ENCODE measurements at places on chromosomes 7 and 10. TPM values are rescaled to one million over a fixed set of nuclear protein-coding genes. Genes with fewer than 3 reads are reported as not detected.

GTF2IRD1 gene
- total RNA-seq = 24.0 TPM

HOXA4 gene
- total RNA-seq = 1.4 TPM

OR2A1 gene
- not detected for total RNA-seq

EBLN1 gene
- 1.8 TPM for total RNA-seq

WIPF3 gene
- 3.0 TPM for total RNA-seq

DNA sequence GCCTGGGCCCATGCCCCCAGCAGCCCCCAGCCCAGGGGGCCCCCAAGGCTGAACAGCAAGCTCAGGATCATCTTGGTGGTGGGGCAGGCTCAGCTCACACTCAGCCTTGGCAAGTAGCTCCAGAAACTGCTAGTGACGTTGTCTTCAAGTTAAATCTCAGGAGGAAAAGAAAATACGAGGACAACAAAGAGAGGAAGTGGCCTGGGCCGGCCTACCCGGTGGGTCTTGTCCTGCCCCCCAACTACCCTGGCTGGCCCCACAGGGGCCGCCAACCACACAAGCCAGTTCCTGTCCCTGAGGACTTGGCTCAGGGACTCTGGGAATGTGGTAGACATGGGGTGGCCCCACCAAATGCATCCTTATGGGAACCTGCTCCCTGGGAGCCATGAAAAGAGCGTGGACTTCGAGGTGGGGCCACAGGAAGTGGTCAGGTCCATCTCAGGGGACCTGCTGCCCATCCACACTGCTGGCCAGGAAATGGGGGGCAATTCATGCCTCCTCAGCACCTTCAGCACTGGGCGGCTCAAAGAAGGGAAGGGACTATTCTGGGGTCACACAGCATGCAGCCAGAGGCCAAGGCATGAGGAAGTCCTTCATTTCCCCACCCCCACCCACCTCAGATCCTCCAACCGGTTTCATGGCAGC lies at the start of gene MMRN2:
TSS of gene MMRN2 (minus strand) at position 145 of the 645 bp plus-strand sequence. CDS start at position 71, 74 bp downstream.
- H3K36me3 ChIP-seq = no peaks in the 10 kb centered on the region
- H3K4me1 ChIP-seq = no peaks in the 10 kb centered on the region
- DNase-seq = no peak
- peak within 1 kb of the TSS; percentile 0 for H3K4me3 ChIP-seq
- peak within 1 kb of the TSS; percentile 31 for H3K27ac ChIP-seq
- H3K27me3 ChIP-seq = no peaks in the 10 kb centered on the region

DNA sequence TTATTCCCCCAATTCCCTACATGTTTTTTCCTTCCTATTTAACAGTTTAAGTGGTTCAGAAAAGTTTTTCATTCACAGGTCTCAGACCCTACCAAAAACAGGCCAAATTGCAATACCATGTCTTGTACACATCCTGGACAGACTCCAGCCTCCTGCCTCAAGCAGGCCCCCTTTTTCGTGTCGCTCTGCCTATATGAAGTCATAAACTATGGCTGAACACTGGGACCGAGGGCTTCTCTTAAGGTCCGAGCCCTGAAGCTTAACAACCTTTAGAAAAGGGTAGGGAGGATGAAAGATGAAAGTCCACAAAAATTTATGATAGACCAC lies 1.4 kb downstream of the FBXW4 start:
- peak overlapping the region; percentile 99 for H3K27ac ChIP-seq
- H3K36me3 ChIP-seq = no peaks in the 10 kb centered on the region
- peaks cover 10% of the 10 kb centered on the region for H3K4me1 ChIP-seq
- H3K4me3 ChIP-seq = peak overlapping the region; percentile 87
- H3K27me3 ChIP-seq = no peaks in the 10 kb centered on the region
- peak; percentile 8 for DNase-seq

GRCh38 chr10:80730522-80730921 lies 192.8 kb downstream of the SH2D4B start:
- H3K27me3 ChIP-seq = no peaks in the 10 kb centered on the region
- no peak for DNase-seq
- no peaks in the 10 kb centered on the region for H3K36me3 ChIP-seq
- H3K4me3 ChIP-seq = no peak overlapping the region

DNA sequence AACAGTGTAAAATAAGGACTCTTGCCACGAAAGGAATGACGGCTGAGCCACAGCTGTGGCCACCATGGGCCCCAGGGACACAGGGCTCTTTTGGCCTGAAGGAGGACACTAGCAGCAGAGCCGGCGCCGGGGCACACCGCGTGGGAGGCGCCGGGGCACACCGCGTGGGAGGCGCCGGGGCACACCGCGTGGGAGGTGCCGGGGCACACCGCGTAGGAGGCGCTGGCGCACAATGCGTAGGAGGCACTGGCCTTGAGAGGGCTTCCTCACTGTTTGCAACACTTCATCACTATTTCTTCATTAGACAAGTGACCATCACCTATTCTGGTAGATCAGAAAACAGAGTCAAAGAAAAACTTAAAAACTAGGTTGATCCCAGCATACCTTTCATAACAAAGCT lies 23.4 kb downstream of the ESYT2 start:
- H3K4me3 ChIP-seq = no peak overlapping the region
- H3K4me1 ChIP-seq = no peaks in the 10 kb centered on the region
- H3K27me3 ChIP-seq = no peaks in the 10 kb centered on the region
- DNase-seq = no peak
- H3K27ac ChIP-seq = no peak overlapping the region

- peaks cover 3% of the 10 kb centered on the region for H3K4me1 ChIP-seq
- no peak overlapping the region for H3K4me3 ChIP-seq
- no peaks in the 10 kb centered on the region for H3K36me3 ChIP-seq
- no peak for DNase-seq
- H3K27me3 ChIP-seq = no peaks in the 10 kb centered on the region
Measured at GRCh38 chr10:71635251-71635866, 84.2 kb downstream of the C10orf105 start.

DNA sequence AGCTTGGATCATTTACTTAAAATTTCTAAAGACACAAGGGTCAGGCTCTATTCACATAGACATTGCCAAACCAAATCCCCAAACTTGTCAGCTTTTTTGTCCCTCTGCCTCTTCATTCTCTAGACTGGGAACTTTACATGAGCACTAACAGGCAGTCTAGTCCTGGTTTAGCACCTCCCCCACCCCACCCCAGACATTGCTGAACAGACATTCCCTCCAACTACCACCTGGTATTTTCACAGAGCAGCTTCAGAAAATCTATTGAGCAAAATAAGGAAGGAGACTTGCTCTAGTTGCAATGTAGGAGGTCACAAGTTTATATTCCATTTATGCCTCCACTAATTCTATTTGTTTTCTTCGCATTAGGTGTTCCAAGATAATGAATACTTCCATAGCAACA lies 56.8 kb upstream of the AASS start:
- H3K36me3 ChIP-seq = no peaks in the 10 kb centered on the region
- no peaks in the 10 kb centered on the region for H3K4me1 ChIP-seq
- no peak overlapping the region for H3K27ac ChIP-seq
- H3K27me3 ChIP-seq = no peaks in the 10 kb centered on the region

DNA sequence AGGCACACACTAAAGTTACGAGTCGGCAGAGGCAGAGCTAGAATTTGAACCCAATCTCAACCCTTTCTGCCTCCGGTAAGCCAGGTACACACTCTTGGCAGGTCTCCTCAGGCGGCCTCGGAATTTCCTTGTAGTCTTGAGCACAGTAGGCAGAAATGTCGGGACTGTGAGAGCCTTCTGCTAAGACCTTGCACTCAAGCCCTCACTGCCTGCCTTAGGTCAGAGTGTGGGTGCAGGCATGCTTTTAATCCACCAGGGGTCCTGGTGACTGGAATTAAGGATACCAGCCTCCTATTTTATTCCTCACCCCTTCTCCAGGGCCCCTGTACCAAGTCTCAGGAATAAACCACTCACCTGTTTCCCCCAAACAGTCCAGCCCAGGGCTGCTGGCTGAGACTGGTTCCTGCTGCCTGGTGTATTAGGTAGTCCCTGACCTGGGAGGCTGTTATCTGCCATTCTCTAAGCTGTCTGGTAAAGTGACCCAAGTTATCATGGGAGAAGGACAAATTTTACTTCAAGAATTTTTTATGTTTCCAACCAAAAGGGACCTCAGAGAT lies 855 bp downstream of the ATP6V1F start:
- H3K36me3 ChIP-seq = no peaks in the 10 kb centered on the region
- peak overlapping the region; percentile 76 for H3K4me3 ChIP-seq
- DNase-seq = peak; percentile 33
- peaks cover 7% of the 10 kb centered on the region for H3K4me1 ChIP-seq

GRCh38 chr10:44168478-44168877 lies 216.4 kb downstream of the CXCL12 start:
- H3K27me3 ChIP-seq = no peaks in the 10 kb centered on the region
- no peak overlapping the region for H3K4me3 ChIP-seq
- DNase-seq = no peak
- H3K4me1 ChIP-seq = no peaks in the 10 kb centered on the region

GRCh38 chr10:70656489-70656888 lies 15.8 kb upstream of the ADAMTS14 start:
- H3K4me1 ChIP-seq = no peaks in the 10 kb centered on the region
- no peaks in the 10 kb centered on the region for H3K36me3 ChIP-seq
- DNase-seq = no peak
- no peak overlapping the region for H3K4me3 ChIP-seq
- peaks cover 3% of the 10 kb centered on the region for H3K27me3 ChIP-seq

GRCh38 chr7:55641273-55641691 lies 69.0 kb upstream of the VOPP1 start:
- no peaks in the 10 kb centered on the region for H3K27me3 ChIP-seq
- peak; percentile 66 for DNase-seq
- no peak overlapping the region for H3K4me3 ChIP-seq
- no peaks in the 10 kb centered on the region for H3K4me1 ChIP-seq
- H3K36me3 ChIP-seq = no peaks in the 10 kb centered on the region

- no peaks in the 10 kb centered on the region for H3K36me3 ChIP-seq
- H3K27me3 ChIP-seq = no peaks in the 10 kb centered on the region
- no peak overlapping the region for H3K27ac ChIP-seq
- H3K4me3 ChIP-seq = no peak overlapping the region
- no peak for DNase-seq
- no peaks in the 10 kb centered on the region for H3K4me1 ChIP-seq
Measured at GRCh38 chr7:154853727-154854095, 149.2 kb downstream of the PAXIP1 start.

DNA sequence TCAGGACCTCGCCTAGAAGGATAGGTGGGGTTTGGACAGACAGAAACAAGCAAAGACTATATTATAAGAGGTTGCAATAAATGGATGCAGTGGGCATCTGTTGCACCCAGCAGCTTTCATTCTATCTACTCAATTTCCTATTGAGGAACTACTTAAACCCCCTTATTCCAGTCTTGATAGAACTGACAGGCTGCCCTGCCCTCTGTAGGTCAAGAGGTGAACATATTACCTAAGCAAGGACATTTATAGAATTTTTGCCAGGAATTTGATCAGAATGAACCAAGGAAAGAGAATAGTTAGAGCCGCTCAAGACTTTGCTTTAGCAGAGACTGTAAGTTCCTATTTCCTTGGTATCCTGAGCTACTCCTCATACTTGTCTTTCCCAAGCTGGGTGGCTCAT lies 9.5 kb downstream of the VTI1A start:
- H3K27ac ChIP-seq = no peak overlapping the region
- no peaks in the 10 kb centered on the region for H3K27me3 ChIP-seq
- no peaks in the 10 kb centered on the region for H3K36me3 ChIP-seq
- H3K4me1 ChIP-seq = no peaks in the 10 kb centered on the region
- H3K4me3 ChIP-seq = no peak overlapping the region

DNA sequence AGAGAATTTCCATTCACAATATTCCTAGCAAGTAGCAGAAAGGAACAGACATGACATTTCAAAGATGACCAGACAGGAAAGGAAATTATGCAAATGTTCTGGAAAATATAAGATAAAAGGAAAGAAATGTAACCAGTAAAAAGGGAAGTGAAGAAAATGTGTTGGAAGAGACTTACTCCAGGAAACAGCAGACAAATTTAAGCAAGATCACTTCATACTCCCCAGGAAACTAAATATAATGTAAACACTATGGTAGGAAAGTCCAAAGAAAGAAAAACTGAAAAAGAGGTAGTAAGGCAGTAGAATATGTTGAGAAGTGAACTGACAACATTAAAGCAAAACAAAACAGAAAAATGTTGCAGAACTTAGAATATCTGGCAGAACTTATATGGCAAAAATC lies 6.4 kb upstream of the ST8SIA6 start:
- H3K4me1 ChIP-seq = no peaks in the 10 kb centered on the region
- no peak for DNase-seq
- H3K36me3 ChIP-seq = no peaks in the 10 kb centered on the region
- no peak overlapping the region for H3K27ac ChIP-seq
- no peak overlapping the region for H3K4me3 ChIP-seq

DNA sequence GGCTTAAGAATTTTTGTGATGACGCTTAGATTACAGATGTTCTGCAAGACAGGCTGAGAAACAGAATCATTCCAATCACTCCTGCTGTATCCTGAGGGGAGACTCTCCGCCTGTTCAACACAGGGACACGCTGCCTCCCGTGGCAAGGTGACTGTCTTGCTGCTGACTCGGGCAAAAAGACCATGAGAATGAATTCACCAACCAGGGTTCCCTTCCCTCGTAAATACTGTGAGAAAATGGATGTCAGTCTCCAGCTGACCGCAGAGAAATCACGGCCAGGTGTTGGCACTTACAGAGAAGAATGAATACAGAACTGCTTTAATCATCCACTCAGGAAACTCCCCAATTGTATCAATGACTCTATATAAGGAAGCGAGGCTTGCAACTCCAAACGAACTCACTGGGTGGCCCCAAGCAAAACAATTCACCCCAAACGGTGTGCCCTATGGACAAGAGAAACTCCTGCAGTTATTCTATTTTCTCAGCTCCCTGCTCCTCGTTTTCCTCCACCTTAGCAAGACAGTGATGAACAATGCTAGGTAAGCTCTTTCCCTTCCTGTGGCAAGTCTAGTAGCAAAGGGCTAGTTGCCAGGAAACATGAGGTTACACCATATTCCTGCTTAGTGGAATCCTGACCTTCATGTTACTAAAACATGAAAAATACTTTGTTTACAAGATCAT lies 22.8 kb downstream of the GNA12 start:
- H3K36me3 ChIP-seq = no peaks in the 10 kb centered on the region
- no peak overlapping the region for H3K4me3 ChIP-seq
- no peaks in the 10 kb centered on the region for H3K4me1 ChIP-seq
- H3K27ac ChIP-seq = no peak overlapping the region
- H3K27me3 ChIP-seq = no peaks in the 10 kb centered on the region

DNA sequence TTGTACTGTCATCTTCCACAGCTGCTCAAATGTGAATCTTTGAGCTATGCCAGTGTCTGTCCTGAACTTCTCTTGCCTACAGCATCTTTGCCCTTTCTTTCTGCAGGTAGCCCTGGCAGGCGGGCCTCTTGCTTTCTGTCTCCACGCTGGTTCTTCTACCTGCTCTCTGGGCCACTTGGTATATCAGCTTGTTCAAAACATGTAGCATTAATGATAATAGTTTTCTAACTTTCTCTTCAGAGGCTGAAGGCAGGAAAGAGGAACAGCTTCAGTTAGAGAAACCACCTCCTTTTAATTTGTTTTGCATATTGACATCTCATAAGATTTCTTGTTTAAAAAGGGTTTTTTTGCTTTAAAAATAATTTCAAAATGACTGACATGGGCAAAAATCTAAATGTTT lies 923 bp upstream of the FGL2 start:
- no peak overlapping the region for H3K4me3 ChIP-seq
- H3K4me1 ChIP-seq = peaks cover 3% of the 10 kb centered on the region
- H3K27me3 ChIP-seq = no peaks in the 10 kb centered on the region
- H3K36me3 ChIP-seq = no peaks in the 10 kb centered on the region
- no peak overlapping the region for H3K27ac ChIP-seq
- no peak for DNase-seq

- DNase-seq = no peak
- no peaks in the 10 kb centered on the region for H3K27me3 ChIP-seq
- no peaks in the 10 kb centered on the region for H3K36me3 ChIP-seq
- no peak overlapping the region for H3K4me3 ChIP-seq
Measured at GRCh38 chr7:49297958-49298357, 373.6 kb downstream of the CDC14C start.
